ENCODE measurements at places on chromosomes 3 and 15.

- DNase-seq: no peak
These were observed 680.6 kb downstream of the ROBO2 start for GRCh38 chr3:77720460-77720971.

DNA sequence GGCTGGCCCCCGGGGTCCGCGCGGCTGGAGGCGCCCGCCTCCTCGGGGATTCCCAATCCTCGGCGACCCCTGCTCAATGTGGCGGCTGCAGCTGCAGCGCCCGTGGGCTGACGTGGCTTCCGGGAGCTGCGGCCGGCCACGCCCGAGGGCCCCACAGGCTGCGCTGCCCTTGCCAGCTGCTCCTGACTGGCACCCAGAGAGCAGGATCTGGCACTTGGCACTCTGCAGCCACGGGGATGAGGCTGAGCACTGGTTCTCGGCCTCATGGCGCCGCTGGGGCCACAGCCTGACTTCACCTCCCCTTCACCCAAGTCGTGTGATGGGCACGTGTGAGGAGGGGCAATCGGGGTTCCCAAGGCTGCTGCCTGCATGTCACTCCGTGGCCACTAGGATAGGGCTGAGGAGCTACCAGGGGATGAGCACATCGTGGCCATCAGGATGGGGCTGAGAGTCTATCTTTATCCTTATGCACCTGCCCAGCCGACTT, 267.8 kb upstream of the FRG2C start:
- DNase-seq: no peak

GRCh38 chr3:53222183-53222901, 33.5 kb downstream of the TKT start:
- DNase-seq: no peak

DNA sequence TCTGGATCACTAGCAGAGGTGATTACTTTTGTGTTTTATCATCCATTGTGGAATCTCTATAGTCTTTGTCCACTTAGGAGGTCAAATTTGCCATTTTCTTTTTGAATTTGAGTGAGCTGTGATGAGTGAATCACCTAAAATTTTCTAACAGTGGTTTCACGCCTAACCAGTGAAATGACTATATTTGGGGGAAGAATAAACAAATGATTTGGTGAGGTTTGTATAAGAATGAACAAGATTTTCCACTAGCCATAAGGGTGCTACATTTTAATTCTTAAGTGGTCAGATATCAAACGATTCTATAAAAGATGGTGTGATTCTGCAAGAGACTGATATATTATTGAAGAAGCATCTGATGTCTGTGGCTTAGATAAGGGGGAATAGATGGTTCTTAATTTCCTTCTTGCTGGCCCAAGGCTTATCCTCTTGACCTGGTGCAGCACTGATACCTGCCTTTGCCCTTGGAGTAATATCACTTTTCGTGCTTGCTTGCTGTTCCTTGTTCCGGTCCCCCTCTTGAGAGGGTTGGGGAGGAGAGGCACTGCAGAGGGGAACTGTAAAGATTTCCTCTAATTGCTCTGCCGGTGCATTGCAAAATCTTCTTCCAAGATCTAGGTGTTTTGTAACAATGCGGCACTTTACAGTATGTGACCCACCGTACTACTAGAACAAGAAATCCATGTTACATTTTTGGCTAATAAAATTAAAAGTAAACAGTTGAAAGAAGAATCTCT, 14.5 kb downstream of the C3orf20 start:
- no peak for DNase-seq

DNA sequence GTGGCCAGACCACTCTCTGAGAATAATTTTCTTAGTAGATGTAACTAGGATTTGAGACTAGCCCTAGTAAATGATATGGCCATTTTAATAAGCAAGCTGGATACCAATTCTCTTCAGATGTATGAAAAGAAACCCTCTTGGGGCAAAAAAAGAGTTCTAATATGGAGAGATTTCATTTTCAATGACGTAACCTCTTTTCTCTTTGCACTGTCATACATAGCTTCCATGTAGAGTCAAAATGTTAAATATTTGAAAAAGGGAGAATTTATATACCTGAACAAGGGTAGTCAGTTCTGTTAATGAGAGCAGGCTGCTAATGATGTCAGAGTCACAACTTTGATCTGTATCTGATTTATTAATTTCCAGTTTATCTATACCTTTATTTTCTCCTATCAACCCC, 120.0 kb downstream of the KBTBD8 start:
- DNase-seq: no peak

- no peak for DNase-seq
These were observed 93.5 kb downstream of the CORO2B start for GRCh38 chr15:68672251-68672650.

GRCh38 chr15:60000824-60001609, 3.1 kb upstream of the FOXB1 start:
- DNase-seq: no peak

DNA sequence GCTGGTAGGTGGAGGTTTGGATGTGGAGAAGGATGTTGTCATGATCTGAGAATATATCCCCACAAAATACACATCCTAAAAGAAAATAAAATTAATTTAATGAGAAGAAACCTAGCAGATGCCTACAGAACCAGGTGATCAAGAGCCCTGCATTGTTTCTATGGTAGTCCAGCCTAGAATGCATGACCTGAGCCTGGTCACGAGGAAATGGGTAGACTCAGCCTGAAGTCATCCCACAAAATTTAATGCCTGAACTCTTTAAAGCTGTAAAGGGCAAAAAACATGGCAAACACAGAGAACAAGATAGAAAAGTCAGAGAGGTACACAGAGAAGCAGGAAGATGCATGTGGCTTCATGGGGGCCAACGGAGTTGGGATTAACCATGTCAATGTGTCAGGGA, 36.0 kb downstream of the LDHAL6B start:
- no peak for DNase-seq

All from NCI-H1930 (cell line).